Mesothelial cell of epicardium (in vitro differentiated cells): ENCODE measurements at places on chromosomes 13 and 19.
A peak's percentile ranks its signal among the peaks of the same experiment; 100 is the strongest.

GRCh38 chr19:55484593-55485438 lies at the start of gene NAT14:
TSS of gene NAT14 (plus strand) at chr19:55485188. CDS start at chr19:55485709, 521 bp downstream.
- DNase-seq: peak; percentile 86

DNA sequence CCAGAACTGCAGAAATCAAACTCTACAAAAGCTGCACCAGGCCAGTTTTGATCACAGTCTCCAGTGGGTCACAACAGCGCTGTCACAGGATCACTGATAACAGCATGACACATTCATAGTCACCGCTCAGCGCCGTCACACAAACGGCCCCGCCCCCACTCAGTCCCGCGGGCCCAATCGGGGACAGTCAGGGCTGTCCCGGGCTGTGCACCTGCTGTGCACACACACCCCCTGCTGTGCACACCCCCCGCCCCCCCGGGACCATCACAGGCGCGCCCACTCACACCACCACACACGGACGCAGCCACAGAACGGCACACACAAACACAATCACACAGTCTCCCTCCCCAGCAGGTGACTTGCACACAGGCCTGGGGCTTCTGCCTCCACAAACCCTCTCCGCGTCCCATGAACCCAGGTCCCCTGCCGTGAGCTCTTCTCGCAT lies 435 bp upstream of the ZNF382 start:
- DNase-seq: peak; percentile 23

DNA sequence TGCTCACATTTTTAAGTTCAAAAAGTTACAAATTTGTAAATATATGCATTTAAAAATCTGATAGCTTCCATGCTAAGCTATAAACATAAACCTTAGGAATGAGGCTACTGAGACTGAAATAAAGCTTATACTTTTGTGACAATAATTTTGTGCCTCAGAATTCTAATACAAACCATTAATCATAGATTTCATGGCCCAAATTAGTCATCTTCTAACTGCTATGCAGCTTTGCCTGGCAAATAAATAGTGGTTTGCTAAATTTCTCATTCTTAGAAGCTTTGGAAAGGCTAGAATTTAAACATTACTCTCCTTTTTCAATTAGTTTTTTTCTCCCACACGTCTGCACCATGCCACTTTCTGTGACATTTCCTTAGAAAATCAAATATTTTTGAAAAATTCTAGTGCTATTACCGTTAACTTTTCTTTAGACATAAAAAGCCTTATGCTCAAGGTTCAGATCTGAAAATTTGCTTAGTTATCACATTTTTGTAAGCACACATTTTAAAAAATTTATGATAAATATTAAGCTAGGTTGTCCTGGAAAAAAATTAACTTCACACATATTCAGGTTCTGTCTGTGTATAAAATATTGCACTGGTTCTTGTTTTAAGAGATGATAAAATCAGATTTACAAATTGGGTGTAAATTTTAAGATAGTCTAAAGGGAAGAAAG lies 46.9 kb downstream of the FNDC3A start:
- no peak for DNase-seq

- no peak for DNase-seq
Observed at GRCh38 chr19:2723345-2723715, 2.2 kb upstream of the DIRAS1 start.

- no peak for DNase-seq
Observed at GRCh38 chr13:112683581-112683980, 6.3 kb upstream of the ATP11A start.

- DNase-seq: no peak
Observed at GRCh38 chr19:35216016-35216832, 12.3 kb downstream of the FAM187B start.

DNA sequence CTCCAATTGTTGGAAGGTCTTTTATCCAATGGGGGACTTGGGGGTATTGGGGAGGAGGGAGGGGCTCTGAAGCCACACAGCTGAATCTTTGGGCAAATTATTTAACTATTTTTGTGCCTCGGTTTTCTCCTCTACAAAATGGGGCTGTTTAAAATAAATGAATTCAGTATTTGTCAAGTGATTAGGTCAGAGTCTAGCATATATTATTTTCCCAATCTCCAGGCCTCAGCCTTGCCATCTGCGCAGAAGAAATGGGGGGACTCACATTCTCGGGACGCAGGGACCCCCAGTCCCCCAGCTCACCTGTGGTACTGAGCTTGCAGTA lies 1.5 kb downstream of the TLE5 start:
- DNase-seq: no peak

DNA sequence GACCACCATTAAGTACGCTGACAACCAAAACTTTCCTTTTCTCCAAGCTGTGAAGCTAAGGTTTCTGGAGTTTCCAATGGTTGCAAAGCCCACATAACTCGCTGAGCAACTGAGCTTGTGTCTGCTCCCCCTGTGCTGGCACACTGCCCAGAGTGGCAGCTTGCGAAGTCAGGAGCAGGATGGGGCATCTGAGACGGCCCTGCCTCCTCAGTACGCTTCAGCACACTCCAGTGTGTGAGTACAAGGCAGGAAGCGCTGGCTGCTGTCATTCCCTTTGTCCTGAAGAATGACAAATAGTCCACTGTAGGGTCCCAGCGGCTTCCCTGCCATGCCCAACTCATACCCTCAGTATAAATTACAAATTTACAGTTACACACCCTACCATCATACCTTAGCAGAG lies 51.5 kb downstream of the SKA3 start:
- peak; percentile 67 for DNase-seq
